ENCODE measurements at places on chromosomes 3 and 15.
A peak's percentile ranks its signal among the peaks of the same experiment; 100 is the strongest.

GRCh38 chr3:112894258-112894657, 47.6 kb upstream of the CD200R1L start:
- H3K4me3 ChIP-seq, result no peak overlapping the region
- no peak overlapping the region for H3K27ac ChIP-seq
- H3K27me3 ChIP-seq, result no peaks in the 10 kb centered on the region
- no peaks in the 10 kb centered on the region for H3K4me1 ChIP-seq
- no peak for DNase-seq

DNA sequence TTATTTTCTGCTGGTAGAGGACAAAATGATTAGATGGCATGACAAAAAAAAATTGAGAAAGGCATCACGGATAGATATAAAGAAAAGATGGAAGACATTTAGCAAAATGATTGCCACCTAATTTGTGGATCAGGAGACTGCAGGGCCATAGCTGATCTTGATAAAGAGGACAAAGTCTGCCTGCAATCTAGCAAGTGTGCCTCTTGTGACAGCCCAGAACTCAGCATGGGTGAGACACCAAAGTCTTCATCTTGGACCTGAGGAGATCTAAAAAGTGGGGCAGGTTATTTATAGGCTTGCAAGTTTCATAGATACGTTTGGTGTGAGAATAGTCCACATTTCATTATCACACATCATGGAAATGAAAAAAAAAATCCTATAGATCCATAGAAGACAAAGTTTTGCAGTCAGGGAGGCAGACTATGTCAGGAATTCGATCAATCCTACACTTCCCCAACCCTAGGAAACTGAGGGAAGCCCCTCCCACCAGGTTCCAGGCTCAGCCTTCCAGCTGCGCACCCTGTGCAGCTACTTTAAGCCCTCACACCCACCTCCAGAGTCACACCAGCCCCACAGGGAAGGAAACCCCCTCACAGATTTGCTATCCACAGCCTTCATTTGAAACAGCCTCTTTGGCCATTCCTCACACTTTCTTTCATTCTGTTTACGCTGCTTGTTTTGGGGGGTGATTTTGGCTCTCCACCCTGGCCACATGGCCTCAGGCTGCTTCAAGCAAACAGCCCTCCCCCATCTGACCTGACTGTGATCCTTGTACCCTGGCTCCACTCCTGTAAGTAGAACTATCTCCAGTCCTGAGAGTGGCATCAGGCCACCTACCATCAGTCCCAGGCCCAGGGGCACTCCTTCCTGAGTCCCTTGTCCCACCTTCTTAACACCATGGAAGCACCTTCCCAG, 28.1 kb upstream of the KLHL6 start:
- H3K4me3 ChIP-seq, result no peak overlapping the region
- H3K4me1 ChIP-seq, result peaks cover 43% of the 10 kb centered on the region
- no peak overlapping the region for H3K27ac ChIP-seq
- H3K36me3 ChIP-seq, result no peaks in the 10 kb centered on the region

GRCh38 chr3:176075046-176075445, 1122.2 kb downstream of the TBL1XR1 start:
- no peak overlapping the region for H3K27ac ChIP-seq
- H3K27me3 ChIP-seq, result no peaks in the 10 kb centered on the region
- DNase-seq, result no peak

DNA sequence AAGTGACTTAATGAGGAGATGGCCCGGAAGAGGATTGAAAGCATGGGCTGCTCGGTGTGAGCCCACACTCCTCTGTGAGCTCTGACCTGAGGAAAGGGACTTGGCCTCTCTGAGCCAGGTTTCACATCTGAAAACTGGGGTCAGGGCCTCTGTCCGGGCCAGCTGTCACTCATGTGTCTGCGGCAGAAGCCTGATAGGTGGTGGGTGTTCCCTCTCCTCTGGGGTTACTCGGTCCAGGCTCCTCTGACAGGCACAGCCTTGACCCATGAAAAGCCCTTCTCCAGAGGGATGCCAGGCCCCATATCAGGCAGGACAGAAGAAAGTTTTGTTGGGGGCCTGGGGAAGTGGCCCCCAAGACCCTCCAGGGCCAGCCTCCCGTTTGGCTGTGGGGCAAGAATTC, 131.4 kb downstream of the CHSY1 start:
- no peaks in the 10 kb centered on the region for H3K27me3 ChIP-seq
- peaks cover 59% of the 10 kb centered on the region for H3K4me1 ChIP-seq
- no peak overlapping the region for H3K4me3 ChIP-seq
- no peaks in the 10 kb centered on the region for H3K36me3 ChIP-seq
- DNase-seq, result peak; percentile 54

DNA sequence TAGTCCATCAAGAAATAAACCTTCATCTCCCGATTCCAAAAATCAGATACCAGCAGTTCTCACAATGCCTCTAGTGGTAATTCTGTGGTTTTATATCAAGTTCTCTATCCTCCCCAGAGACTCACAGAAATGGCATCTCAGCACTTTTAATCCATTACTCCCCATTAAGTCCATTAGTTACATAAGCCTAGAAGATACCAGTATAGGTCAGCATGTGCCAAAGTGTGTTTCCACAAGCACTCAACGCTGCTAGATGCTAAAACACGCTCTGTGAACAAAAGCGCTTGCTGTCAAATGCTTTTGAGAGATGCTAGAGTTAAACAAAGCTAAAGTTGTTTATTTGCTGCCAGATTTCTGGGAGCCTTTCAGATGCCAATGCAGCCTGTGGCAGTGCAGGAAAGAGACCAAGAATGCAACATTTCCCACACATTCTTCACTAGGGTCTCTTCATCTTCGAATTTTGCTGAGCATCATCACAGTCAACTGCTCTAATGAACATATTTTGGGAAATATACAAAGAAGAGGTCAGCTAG, 918.8 kb upstream of the CFAP20DC start:
- no peak for DNase-seq
- H3K36me3 ChIP-seq, result no peaks in the 10 kb centered on the region
- H3K4me3 ChIP-seq, result no peak overlapping the region
- H3K4me1 ChIP-seq, result no peaks in the 10 kb centered on the region
- H3K27me3 ChIP-seq, result no peaks in the 10 kb centered on the region

DNA sequence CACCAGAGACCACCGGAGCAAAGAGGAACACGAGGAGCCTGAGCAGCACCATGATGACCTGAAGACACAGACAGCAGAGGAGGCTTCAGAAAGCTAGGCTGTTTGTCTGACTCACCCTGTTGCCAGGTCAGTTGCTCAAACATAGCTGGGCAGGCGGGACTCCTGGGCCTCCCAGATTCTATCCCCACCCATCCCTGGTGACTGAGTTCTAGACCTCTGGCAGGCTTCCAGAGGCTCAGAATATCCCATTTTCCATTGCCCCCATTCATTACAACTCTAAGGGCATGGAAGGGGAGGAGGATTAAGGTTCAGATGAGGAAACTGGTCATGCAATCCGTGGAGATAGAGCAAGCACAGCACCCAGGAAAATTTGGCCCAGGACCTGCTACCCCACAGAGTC, at the start of gene CDHR4:
Gene CDHR4, minus strand, starts transcription at position 113 of the 400 bp plus-strand sequence. Its CDS starts 61 bp downstream, at position 52.
- H3K36me3 ChIP-seq, result no peaks in the 10 kb centered on the region
- no peak within 1 kb of the TSS for H3K4me3 ChIP-seq
- no peak for DNase-seq
- H3K27ac ChIP-seq, result no peak within 1 kb of the TSS
- H3K4me1 ChIP-seq, result peaks cover 24% of the 10 kb centered on the region

DNA sequence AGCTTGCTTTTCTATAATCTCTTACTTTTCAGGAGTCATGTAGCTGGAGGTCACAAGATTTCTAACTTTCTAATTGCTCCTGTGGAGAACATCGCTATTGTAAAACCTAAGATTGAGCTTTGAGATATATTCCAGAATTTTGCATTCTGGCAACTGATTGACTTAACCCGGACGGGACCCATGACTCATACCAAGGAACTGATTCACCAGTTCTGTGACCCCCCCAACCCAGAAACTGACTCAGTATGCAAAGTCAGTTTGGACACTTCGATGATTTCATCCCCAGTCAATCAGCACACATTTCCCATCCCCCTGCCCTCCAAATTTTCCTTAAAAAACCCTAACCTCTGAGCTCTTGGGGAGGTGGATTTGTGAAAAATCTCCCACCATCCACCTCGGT, 396.5 kb upstream of the GBE1 start:
- no peak overlapping the region for H3K4me3 ChIP-seq
- H3K4me1 ChIP-seq, result no peaks in the 10 kb centered on the region
- no peaks in the 10 kb centered on the region for H3K36me3 ChIP-seq
- no peak overlapping the region for H3K27ac ChIP-seq

DNA sequence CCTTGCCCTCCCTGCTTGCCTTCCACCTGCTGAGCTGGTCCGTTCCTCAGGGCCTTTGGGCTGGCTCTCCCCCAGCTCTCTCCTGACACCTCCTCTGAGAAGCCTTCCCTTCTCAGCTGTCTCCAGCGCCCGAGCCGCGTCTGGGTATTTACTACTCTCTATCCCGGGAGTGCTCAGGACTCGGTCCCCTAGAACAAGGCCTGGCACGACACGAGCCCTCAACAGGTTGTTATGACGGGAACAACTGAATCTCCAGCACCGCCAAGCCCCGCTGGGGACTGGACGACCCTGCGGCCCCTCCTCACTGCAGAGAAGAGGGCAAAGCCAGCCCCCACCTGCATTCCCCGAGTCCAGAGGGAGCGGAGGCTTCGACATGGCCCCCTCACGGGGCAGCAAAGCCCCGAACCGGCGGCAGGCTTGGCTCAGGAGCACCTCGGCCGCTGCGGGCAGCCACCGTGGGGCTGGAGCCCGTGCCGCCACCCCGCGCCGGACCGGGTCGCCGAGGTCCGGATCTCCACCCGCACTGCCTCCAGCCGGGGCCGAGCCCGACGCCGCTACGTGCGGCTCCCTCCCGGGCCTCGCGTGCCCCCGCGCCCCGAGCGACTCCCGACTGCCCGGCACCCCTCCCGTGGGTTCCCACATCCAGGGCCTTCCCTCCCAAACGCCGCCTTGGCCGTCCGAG, 792 bp downstream of the TPRA1 start:
- H3K4me3 ChIP-seq, result peak overlapping the region; percentile 97
- H3K4me1 ChIP-seq, result peaks cover 66% of the 10 kb centered on the region
- H3K27ac ChIP-seq, result peak overlapping the region; percentile 95
- DNase-seq, result peak; percentile 93
- H3K36me3 ChIP-seq, result no peaks in the 10 kb centered on the region

DNA sequence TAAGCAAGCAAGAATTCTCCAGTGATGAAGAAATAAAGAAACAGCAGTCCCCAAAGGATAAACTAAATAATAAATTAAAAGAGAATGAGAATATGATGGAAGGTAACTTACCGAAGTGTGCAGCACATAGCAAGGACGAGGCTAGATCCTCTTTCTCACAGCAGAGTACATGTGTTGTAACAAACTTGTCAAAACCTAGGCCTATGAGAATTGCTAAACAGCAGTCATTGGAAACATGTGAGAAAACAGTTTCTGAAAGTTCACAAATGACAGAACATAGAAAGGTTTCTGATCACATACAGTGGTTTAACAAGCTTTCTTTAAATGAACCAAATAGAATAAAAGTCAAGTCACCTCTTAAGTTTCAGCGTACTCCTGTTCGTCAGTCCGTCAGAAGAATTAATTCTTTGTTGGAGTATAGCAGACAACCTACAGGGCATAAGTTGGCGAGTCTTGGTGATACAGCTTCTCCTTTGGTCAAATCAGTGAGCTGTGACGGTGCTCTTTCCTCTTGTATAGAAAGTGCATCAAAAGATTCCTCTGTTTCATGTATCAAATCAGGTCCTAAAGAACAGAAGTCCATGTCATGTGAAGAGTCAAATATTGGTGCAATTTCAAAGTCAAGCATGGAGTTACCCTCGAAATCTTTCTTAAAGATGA, 4.5 kb upstream of the SCG5 start:
- H3K4me1 ChIP-seq, result peaks cover 12% of the 10 kb centered on the region
- no peak overlapping the region for H3K4me3 ChIP-seq
- DNase-seq, result no peak
- H3K27me3 ChIP-seq, result no peaks in the 10 kb centered on the region

DNA sequence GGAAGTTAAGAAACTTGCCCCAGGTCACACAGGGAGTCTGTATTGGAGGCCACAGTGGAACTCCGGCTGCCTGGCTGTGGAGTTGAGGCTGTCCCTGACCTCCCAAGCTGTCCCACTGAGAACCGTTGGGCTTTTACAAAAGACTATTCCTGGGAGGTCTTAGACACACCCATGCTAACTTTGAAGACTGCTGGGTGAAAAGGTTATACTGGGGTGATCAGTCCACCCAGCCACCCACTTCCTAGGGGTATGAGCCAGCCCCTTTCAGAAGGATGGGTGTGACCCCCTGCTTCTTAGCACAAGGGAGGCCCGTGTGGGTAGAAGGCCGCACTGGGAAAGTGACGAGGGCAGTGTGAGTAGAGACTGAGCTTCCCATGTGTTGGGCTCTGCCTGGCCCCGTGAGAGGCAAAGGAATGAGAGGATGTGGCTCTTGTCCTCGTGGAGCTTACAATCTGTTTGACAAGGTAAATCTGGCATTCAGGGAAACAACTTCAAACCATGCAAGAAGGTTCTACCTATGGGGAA, 19.0 kb downstream of the MRAS start:
- H3K4me3 ChIP-seq, result no peak overlapping the region
- peaks cover 12% of the 10 kb centered on the region for H3K27me3 ChIP-seq
- H3K36me3 ChIP-seq, result no peaks in the 10 kb centered on the region
- H3K27ac ChIP-seq, result peak overlapping the region; percentile 33

DNA sequence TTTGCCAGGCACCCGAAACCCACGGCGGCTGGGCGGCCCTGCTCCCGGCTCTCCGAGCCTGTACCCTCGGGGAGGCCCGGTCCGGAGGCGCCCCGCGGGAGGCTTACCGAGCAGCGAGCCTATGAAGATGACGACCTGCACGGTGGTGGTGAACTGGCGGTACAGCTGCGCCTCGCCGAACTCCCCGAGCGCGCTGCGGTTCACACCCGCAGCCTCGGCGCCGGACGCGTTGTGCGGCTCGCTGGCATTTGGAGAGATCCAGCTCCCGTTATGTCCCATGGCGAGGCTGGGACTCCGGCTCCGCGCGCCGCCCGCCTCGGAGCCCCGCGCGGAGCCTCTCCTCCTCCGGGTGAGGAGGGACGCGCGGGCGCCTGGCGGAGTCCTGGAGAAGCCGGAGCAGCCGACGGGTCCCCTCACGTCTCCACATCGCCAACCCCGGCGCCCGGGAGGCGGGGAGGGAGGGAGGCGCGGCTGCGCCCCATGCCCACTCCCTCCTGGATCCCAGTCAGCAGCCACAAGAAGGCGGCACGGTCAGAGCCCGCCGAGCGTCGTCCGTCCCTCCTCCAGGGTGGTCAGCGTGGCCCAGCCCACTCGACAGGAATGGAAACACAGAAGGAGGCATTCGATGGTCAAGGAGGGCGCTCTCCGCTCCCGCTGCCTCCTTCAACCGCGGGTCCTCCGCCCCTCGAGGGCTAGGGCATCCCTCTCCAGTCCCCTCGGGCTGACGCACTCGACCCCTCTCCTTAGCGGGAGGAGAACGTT, at the start of gene GPR176:
Gene GPR176, minus strand, starts transcription at position 519 of the 762 bp plus-strand sequence. Its CDS starts 240 bp downstream, at position 279.
- H3K4me1 ChIP-seq, result peaks cover 21% of the 10 kb centered on the region
- H3K27me3 ChIP-seq, result peaks cover 37% of the 10 kb centered on the region
- peak; percentile 83 for DNase-seq

- H3K27me3 ChIP-seq, result no peaks in the 10 kb centered on the region
- no peak overlapping the region for H3K27ac ChIP-seq
- H3K4me1 ChIP-seq, result no peaks in the 10 kb centered on the region
- DNase-seq, result no peak
- no peak overlapping the region for H3K4me3 ChIP-seq
These were observed 274.3 kb upstream of the TRIM42 start for GRCh38 chr3:140403608-140404007.
